ENCODE measurements at places on chromosomes 13 and 19.

GRCh38 chr19:18417250-18418028, 1.8 kb upstream of the SSBP4 start:
- DNase-seq: no peak

DNA sequence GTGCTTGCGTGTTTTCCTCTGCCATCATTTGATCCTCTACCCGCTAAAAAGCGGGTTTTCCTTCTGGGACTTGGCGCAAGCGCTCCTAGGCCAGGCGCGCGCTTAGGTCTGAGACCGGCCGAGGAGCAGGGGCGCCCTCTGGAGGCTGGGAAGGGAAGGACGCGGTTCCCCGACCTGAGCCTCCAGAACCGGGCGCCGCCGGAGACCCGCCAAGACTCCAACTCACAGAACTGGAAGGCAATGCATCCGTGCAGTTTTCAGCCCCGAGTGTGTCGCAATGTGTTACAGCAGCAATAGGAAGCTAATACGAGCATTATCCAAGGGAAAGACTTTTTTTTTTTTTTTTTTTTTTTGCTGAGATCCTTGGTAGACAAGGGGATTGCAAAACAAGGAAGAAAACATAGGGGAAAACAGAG, 190.9 kb downstream of the COL4A1 start:
- DNase-seq: peak; percentile 52

GRCh38 chr13:92825938-92826596, 400.5 kb upstream of the GPC6 start:
- no peak for DNase-seq

DNA sequence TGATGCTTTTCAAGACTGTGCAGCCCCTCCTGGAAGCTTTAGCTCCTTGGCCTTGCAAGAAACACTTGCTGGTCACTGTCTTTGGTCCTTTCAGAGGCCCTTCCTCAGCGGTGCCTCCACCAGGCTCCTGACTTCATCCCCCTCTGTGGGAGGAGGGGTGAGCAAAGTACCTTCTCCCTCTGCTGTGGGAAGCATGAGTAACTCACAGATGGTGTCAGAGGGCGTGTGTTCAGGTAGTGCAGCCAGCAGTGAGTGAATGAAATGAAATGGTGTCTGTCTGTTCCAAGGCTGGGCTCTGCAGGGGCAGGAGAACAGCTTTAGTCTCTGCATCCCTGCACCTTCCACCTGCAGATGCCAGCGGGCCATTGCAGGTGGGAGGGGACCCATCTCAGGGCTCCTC, 102.9 kb downstream of the SHISA2 start:
- no peak for DNase-seq

DNA sequence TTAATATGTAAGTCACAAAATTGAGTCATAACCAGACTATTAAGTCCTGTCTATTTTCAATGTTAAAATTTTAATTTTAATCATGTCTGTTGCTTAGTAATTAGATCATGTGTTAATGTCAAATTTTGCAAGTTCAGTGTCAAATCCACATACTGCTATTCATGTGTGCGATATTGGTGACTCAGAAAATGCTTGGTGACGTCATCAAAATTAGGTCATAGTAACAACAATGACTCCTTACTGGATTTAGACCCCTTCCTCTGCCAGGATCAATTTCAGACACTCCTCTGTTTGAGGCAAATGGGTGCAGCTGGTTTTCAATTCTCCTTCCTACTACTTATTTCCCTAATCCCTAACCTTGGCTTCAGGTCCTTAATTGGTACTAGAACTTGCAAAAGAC, 1394.3 kb upstream of the SLC10A2 start:
- no peak for DNase-seq

GRCh38 chr19:38019396-38019724, 112.4 kb downstream of the SIPA1L3 start:
- no peak for DNase-seq

DNA sequence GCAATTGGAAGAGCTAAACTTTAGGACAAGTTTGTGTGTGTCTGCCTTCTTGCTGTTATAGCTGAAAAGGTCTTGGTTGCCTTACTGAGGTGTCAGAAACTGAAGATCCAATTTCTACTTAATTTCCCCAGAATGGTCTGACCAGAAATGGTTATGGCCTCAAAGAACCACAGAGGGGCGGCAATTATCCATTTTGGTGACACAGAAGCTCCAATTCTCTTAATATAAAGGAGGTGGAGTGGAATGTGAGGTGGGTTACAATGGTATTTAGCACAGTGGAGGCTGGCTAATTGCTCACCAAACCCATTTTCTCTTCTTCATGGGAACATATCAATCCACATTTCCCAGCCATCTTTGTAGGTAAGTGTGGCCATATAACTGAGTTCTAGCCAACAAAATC, 1157.2 kb downstream of the OLFM4 start:
- no peak for DNase-seq
